ENCODE measurements at places on chromosomes 5 and 9.

- no peak for DNase-seq
Observed at GRCh38 chr5:144812763-144813162, 642.1 kb downstream of the KCTD16 start.

DNA sequence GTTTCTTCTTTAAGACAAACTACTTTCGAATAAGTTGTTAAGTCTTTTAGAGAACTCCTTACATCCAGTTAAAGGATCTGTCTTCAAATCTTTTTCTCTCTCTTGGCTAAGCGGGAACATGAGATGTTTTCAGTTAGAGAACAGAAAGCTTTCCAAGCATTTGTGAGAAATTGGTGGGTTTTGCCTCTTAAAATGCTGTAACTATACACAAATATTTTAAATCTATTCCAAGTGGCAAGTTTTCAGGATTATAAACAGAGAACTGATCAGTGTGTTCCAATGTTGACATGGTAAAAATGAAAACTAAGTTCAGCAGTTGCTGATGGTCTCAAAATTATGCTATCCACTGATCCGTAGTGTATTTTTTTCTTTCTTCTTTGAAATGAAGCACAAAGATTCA lies 100.4 kb downstream of the EBF1 start:
- no peak for DNase-seq

DNA sequence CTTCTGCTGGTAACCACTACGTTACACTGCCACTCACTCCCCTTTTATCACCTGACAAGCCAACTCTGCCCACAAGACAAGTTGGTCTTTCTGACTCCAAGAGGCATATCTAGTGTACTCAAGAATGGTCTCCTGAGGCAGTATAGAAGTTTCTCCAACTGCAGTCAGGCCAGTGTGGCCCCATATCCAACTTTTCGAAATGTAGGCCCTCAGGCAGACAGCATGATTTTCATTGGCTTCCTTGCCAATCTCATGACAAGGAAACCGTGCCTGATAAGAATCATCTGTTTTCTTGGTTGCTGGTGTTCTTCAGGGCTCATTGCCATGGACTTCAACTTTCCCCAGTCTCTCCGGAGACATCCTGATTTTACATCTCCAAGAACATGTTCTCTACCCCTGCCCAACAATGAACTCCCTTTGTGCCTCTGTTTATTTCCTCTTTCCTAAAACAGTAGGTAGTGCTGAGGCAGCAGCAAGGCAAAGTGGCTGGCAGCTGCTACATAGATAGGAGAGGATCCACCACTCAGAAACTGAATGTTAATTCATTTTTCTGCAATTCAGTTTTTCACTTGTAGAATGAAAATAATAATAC lies 62.6 kb upstream of the SEMA6A start:
- no peak for DNase-seq

- no peak for DNase-seq
Observed at GRCh38 chr5:154251529-154251928, 61.0 kb downstream of the GALNT10 start.

DNA sequence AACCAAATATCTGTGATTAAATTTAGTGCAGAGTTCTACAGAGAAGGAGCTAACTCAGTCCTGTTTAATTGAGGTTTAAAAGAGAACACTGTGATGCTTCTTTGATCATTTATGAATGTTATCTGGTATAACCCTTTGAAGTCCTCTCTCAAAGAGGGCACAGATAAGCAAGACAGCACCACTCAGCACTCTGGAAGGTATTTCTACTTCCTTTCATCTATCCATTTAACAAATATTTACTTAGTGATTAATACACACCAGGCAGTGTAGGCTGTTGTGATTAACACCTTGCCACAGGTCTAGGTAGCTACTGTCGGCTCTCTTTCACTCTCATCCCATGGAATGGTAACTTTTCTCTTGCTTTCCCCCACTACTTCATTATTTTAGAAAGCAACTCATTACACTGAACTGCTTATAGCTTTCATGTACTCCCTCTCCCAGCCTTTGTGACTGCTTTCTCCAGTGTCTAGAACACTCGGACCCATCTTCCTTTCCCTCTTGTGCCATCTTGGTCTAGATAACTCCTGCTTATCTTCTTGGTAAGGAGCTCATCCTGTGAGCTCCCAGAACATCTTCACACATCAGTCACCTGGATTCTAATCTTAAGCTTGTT lies 54.7 kb downstream of the GLDC start:
- DNase-seq: no peak

DNA sequence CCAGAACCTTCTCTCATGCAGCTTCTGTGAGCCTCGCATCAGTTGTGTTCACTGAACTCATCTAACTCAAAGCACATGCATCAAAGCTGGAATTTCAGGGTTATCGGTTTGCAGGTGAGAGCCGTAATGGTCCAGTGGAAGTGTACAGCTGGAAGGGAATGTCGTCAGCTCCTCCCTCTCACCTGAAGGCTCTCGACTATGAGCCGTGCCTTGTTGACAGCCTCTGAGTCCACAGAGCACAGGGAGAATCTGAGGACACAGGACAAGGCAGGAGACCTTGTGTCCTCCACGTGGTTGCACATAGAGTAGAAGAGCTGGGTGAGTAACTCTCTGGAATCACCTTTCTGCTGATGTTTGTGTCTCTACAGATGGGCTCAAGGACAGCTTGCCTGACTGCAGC lies 38.8 kb downstream of the PROP1 start:
- no peak for DNase-seq

DNA sequence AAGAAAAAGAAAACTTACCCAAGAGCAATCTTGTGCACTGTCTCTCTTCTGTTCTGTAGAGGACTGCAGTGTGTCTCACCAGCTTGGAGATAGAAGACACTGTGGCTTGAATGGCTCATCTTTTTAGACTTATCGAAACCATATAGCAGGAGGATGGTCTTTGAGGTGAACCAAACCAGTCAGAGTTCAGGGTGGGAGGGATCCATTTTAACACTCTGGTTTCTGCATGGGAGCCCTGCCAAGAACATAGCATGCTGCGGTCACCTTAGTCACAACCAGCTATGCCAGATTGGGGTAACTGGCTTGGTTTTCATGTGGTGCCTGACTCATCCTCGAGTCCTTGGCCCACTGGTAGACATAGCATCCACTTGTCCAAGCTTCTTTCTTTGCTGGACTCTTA lies 135.1 kb downstream of the PAPPA start:
- DNase-seq: no peak

- DNase-seq: no peak
Observed at GRCh38 chr9:124778575-124779367, 1.8 kb downstream of the OLFML2A start.
